CD4-positive, alpha-beta T cell treated with Interleukin-4 for 1 hour (primary cell): ENCODE measurements at places on chromosomes 1 and 21.

GRCh38 chr1:84892705-84893618, at the start of gene LPAR3:
LPAR3 (minus strand) TSS chr1:84893206; CDS start chr1:84866120, 27,086 bp downstream.
- no peak for DNase-seq

GRCh38 chr1:117359561-117360289, 7.5 kb upstream of the MAN1A2 start:
- no peak for DNase-seq

DNA sequence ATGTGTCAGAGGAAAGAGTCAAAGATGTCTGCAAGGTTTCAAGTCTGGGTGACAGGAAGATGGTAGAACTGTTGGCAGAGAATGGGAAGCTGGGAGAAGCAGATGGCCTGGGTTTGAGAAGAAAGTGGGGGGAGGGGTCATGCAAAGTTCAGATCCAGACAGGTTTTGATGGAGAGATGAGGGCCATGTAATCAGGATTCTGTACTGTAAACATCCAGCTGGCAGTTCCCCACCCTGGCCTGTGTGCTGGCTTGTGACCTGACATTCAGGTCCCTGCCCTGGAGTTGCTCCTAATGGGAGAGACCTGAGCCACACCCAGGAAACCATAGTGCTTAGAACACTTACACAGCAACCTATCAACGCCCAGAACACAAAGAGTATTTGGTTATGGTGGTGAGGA, 15.6 kb upstream of the ETV3 start:
- no peak for DNase-seq

DNA sequence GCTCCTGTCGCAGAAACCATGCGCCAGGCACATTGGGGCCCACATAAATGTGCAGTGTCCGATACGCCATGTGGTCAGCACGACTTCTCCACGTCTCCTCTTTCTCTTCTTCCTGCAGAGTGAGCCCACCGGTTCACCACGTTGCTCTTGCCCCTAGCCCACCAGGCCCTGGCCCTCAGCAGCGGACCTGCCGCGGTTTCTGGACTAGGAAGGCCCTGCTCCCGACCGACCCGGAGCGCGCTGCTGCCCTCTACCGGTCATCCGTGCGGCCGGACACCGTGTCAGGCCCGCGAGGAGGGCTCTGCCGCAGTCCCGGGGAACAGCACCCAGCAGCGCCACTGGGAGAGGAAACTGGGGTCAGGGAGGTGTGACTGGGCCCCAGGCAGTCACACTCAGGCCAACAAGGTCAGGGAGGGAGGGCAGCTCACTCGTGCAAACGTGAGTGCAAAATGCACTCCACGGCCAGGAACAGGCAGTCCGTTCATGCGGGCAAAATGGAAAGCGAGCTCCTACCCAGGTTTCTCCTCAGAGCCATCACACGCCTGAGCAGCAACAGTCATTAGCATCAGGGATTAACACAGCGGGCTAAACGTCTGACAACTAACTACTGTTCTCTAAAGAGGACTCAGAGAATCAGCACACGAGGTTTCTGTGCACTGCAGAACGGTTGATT, 13.7 kb downstream of the TLR5 start:
- peak; percentile 60 for DNase-seq

DNA sequence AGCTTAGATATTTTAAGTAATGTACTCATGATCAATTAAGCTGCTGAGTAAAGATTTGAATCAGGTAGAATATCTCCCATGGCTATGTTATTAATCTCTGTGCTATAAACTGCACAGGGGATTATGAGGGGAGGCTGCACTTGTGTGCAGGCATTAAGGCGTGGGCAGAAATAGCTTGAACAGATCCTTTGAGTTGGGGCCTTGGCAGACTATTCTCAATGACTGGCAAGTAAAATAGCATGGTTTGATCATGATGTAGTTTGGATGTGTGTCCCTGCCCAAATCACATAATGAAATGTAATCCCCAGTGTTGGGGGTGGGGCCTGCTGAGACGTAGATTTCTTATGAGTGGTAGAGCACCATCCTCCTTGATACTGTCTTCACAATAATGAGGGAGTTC, 220.3 kb downstream of the PLPP3 start:
- DNase-seq: no peak

GRCh38 chr1:26067432-26067911, at the start of gene TRIM63:
TRIM63 (minus strand) TSS chr1:26067630; CDS start chr1:26067494, 136 bp downstream.
- DNase-seq: no peak

DNA sequence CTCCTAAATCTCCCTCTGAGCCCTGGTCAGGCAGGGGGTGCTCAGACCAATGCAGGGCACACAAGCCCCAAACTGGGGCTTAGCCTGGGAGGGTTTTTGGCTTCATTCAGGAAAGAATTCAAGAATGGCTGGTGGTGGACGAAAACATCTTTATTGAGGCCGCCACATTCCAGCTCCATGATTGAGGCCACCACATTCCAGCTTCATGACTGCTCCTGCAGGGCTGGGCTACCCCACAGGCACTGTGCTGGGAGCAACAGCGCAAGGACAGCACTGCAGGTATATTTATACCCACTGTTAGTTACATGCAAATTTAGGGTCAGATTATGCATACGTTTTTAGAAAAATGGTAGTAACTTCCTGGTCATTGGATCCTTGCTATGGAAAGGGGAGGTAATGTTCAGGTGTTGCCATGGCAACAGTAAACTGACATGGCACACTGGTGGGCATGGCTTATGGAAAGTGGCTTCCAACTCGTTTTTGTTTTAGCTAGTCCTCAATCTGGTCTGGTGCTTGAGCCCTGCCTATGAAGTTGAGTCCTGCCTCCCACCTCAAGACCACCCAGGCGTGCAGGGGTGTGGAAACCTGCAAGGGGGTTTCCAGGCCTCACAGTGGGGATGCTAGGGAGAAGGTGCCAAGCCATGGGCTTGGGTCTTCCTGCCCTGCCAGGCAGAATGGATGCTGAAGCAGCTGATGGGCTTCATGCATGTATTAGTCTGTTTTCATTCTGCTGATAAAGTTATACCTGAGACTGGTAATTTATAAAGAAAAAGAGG, 348.7 kb upstream of the AJAP1 start:
- no peak for DNase-seq

GRCh38 chr1:153771841-153772593, 3.2 kb upstream of the SLC27A3 start:
- no peak for DNase-seq

DNA sequence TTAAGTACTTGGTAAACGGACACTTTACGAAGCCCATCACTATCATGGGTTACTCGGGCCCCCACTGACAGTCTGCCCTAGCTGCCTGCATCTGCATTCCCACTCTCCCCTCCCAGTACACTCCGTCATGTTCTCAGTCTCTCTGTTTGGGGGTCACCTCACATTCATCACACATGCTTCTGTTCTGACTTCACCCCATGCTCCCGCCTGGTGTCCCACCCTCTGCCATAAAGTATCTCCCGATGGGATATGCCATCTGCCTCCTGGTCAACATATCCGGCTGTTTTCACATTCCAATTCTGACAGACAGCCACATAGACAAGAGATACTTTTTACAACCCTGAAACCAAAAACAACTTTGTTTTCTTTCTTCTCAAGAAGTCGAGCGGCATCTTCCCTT, 1.0 kb downstream of the OLFML2B start:
- no peak for DNase-seq

GRCh38 chr1:114620419-114620818, 39.0 kb upstream of the BCAS2 start:
- DNase-seq: no peak

DNA sequence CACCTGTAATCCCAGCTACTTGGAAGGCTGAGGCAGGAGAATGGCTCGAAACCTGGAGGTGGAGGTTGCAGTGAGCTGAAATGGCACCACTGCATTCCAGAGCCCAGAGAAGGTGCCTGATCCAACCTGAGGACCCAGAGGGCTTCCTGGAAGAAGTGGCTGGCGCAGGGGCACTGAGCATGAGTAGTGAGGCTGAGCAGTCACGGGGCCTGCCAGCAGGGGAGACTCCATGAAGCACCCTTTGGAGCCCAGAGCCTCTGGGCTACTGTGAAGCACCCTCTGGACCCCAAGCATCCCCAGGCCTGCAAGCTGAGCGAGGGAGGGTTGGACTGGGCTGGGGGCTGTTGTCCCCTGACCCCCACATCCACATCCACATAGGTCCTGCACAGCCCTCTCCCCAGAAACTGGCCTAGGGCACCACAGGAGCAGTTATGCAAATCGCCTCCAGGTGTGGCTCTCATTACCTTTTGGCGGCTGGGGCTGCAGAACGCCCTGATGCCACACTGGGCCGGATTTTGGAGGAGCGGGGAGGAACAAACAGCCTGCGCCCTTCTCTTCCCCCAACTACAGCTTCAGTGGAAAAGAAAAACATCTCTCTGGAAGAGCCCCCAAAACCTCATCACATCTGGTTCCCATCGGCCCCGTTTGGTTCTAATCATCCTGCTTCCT, 78.2 kb upstream of the TARDBP start:
- DNase-seq: no peak

- DNase-seq: no peak
Observed at GRCh38 chr21:34360488-34361241, 3.1 kb upstream of the KCNE2 start.

- DNase-seq: no peak
Observed at GRCh38 chr1:207318072-207318619, 3.3 kb upstream of the CD55 start.

DNA sequence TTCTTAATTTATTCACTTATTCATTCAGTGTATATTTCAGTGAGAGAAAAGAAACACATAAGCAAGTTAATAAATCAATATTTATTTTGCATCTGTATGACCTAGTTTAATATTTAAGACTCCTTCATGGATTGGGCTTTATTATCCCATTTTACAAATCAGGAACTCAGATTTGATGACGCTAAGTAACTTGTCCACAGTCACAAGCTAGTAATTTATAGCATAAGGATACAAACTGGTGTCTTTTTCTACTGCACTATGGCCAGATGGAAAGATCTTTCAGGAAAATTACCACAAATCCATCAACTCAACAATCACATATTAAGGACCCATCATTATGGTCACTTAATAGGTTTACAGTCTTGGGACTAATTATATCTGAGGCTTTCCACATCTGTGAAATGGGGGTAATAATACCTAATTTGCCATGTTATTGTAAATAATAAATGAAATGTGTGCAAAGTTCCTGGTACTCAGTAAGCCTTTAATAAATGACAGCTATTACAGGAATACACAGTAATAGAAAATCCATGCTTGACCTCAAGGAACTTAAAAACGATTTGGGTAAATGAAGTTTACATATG, 13.3 kb downstream of the CDKN2C start:
- DNase-seq: no peak

DNA sequence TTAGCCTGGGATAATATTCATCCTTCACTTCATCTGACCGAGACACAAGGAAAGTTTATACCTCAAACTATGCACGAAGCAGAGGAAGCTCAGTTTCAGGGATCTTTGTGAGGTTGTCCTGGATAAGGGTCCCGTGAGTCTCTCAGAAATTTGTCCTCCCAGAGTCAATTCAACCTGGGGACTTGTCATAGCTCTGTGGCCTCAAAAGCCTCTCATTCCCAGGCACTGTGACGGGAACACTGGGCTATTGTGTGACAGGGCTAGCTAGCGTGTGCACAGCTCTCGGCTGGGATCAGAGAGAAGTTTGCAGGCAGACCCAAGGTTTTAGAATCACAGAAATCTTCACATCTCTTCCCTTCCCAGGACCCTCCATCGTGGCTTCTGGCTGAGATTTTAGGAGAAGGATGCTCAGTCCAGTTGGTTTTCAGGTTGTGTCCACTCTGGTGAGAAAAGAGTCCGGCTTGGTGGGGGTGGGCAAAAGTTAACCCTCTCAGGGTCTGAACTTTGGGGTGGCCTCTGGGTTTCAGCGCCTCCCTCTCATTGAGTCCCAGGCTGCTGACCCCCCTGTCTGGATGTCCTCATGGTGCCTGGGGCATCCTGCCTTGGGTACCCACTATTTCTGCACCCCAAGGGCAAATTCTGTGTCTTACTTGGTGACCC, 20.4 kb upstream of the LBR start:
- DNase-seq: no peak

DNA sequence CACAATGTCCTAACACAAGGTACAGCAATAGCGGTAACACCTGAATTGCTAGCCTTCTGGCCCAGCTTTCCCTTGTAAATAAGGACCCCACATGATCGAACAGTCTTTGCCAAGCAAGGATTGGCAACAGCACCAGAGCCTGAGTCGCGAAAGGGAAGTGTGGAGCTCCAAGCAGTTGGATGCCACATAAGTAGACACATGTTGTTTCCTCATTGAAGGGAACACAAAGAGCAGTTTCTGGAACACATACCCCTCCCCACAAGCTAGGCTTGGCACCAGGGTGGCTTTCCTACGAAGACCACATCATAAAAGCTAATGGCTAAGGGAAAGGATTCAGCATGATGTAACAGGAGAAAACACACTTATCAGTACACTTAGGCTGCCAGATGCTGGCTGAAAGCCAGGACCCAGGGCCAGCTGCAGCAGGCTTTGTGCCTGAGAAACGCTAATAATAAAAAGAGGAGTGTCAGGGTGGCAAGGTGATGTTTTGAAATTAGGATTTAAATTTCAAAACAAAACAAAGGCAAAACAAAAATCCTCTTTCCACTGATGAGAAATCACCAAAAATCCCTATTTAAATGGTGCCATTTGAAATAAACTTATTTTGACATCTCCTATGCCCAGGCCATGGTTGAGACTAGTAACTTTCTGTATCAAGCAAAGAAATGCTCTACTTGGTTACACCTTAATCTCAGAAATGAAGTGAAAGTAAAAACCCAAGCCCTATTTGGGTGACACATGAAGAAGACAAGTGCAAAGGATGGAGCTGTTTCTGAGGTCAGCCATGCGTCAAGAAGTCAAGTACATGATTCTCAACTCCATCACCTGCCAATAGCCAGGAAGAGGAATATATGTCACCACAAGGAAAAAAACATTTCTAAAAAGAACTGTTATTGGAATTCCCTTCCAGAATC, 11.9 kb upstream of the CPLANE2 start:
- DNase-seq: no peak

- DNase-seq: no peak
Observed at GRCh38 chr1:31523769-31524168, 52.5 kb upstream of the TINAGL1 start.

- no peak for DNase-seq
Observed at GRCh38 chr1:169867012-169867675, 26.6 kb downstream of the SCYL3 start.

GRCh38 chr1:148354284-148354912, 128.7 kb downstream of the PPIAL4G start:
- no peak for DNase-seq

- DNase-seq: no peak
Observed at GRCh38 chr1:156645666-156646065, 3.7 kb downstream of the BCAN start.

- DNase-seq: no peak
Observed at GRCh38 chr1:29648798-29649188, 412.5 kb downstream of the PTPRU start.

- DNase-seq: no peak
Observed at GRCh38 chr1:214587165-214587564, 15.8 kb upstream of the CENPF start.

GRCh38 chr1:53919675-53920066, 25.7 kb downstream of the DIO1 start:
- no peak for DNase-seq

GRCh38 chr21:43826623-43826974, 37.2 kb downstream of the RRP1 start:
- DNase-seq: no peak

- no peak for DNase-seq
Observed at GRCh38 chr1:4837031-4837600, 182.7 kb downstream of the AJAP1 start.
